Neural crest cell (in vitro differentiated cells): ENCODE measurements at places on chromosomes 11 and 22. TPM values are rescaled to one million over a fixed set of nuclear protein-coding genes. Genes with fewer than 3 reads are reported as not detected.

DNA sequence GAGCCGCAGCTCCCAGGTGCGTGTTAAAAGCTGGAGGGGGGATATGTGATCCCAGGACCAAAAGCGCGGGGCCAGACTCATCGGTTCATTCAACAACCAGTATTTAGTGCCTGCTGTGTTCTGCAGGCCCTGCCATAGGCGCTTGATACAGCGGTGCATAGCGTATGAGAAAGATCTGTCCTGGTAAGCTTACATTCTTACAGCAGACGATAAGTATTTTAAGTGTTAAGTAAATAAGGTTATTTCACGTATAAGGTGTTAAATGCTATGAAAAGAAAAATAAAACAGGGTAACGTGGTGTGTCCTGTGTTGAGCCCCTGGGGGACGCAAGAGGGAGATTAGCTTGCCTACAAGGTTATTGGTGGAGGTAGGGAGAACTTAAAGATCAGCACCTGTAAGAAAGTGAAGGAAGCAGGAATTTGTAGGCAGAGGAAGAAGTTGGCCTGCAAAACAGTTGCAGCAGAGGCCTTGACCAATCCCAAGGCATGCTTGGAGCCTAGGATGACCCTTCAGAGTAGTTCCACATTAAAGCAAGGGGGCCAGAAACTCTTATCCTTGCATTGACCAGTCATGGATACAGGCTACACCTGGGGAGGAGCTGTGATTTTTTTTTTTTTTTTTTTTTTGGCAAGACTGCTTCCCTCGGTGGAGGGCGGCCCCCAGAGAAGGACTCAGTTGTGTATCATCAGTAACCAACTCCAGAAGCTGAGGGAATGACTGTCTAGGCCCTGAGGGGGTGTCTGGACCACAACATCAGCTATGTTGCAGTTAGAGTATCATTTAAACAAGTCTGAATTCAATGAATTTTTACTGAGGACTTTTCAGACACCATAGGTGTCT lies 487 bp upstream of the LIPT2 start:
- H3K36me3 ChIP-seq, result peaks cover 26% of the 10 kb centered on the region
- H3K4me1 ChIP-seq, result peaks cover 21% of the 10 kb centered on the region
- H3K4me3 ChIP-seq, result peak overlapping the region; percentile 70
- peak overlapping the region; percentile 2 for H3K27ac ChIP-seq
- no peak for DNase-seq

CD248 gene
- 4.2 and 4.8 TPM in 2 replicates for total RNA-seq

GRCh38 chr11:85823816-85824215 lies 12.9 kb upstream of the SYTL2 start:
- peaks cover 5% of the 10 kb centered on the region for H3K4me1 ChIP-seq
- no peaks in the 10 kb centered on the region for H3K27me3 ChIP-seq
- no peak overlapping the region for H3K4me3 ChIP-seq

MYO18B gene
- not detected in 2 replicates for total RNA-seq
